ENCODE measurements at places on chromosomes 2 and 18.

DNA sequence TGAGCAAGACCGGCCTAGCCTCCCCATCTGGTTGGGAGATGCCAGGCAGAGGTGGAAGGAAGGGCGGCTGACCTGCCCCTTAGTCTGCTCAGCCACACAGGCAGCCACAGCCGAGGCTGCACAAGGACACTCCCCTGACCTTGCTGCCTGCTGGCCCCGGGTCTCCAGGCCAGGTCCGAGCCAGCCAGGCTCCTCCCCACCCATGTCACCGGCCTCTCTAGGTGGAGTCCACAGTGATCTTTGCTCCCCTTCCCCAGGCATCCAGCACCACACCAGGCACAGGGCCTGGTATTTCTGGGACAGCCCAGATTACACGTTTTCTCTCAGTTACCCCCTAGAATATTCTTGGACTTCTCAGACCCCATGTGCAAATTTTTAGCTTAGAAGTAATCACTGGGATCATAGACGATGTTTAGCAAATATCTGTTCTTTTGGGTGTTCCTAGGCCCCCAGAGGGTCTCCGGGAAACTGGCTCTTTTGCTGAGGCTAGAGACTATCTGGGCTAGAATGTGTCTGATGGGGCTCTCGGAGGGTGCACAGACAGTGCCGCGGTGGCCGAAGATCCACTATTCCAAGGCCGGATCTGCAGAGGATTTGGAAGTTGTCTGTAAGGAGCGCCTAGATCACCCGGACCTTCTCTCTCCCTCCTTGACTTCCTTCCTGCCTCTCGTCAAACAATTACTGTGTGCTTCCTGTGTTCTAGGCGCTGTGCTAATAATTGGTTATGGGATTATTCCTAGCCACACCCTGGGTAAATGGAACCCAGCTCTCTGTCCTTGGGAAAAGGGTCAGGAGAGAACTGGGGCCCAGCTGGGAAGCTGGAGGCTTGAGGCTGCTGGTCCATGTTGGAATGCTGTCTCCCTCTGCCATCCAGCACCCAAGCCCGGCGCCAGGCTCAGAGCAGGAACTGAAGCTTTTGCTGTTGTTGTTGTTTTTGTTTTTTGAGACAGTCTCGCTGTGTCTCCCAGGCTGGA lies 46.9 kb downstream of the ODC1 start:
- no peak for DNase-seq

DNA sequence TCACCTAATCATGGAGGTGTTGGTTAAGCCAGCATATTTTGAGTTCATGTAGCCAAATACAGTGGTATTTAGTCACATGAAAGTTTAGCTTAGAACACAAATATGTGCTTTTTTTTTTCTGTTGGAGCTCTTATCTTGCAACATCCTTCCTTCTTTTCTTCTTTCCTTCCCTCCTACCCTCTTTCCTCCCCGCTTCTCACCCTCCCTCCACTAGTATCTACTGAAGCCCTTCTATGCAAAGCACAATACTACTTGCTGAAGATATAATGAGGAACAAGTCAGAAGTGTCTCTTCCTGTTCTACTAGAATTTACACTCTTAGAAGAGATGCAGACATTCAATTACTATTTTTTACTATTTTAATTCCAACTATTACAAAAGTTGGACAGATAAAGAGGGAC lies 105.0 kb upstream of the ITGA4 start:
- no peak for DNase-seq

GRCh38 chr18:11050966-11051365 lies 98.4 kb downstream of the PIEZO2 start:
- no peak for DNase-seq

DNA sequence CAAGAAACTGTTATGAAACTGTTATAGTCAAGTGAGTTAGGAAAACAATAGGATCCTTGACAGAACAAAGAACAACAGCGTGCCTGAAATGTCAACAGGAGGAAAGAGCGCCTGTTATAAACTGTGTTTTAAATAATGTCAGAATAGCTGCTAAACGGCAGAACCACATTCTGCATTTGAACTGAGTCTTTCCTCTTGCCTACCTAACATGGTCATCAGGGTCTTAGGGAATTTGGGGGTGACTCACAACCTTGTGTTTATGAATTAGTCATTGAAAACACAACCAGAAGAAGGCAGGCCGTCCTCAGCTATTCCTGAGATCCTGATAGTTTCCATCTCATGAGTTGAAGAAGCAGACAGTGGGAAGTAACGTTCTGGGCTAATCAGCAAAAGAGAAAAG lies 222.0 kb upstream of the FN1 start:
- no peak for DNase-seq

- no peak for DNase-seq
Measured at GRCh38 chr2:44392338-44392943, 30.7 kb downstream of the CAMKMT start.

DNA sequence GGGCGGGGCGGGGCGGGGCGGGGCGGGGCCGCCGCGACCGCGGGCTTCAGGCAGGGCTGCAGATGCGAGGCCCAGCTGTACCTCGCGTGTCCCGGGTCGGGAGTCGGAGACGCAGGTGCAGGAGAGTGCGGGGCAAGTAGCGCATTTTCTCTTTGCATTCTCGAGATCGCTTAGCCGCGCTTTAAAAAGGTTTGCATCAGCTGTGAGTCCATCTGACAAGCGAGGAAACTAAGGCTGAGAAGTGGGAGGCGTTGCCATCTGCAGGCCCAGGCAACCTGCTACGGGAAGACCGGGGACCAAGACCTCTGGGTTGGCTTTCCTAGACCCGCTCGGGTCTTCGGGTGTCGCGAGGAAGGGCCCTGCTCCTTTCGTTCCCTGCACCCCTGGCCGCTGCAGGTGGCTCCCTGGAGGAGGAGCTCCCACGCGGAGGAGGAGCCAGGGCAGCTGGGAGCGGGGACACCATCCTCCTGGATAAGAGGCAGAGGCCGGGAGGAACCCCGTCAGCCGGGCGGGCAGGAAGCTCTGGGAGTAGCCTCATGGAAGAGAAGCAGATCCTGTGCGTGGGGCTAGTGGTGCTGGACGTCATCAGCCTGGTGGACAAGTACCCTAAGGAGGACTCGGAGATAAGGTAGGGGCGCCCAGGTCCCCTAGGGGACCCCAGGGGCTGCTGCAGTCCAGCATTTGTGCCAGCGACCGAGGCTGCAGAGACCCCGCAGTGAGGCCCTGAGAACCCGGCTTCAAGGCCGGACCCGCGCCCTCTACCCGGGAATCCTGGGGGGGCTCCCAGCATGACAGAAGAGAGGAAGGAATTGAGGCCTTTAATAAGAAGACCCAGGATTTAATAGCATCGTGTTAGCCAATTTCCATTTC lies at the start of gene KHK:
TSS of gene KHK (plus strand) at position 49 of the 870 bp plus-strand sequence. CDS start at position 537, 488 bp downstream.
- DNase-seq, result no peak

DNA sequence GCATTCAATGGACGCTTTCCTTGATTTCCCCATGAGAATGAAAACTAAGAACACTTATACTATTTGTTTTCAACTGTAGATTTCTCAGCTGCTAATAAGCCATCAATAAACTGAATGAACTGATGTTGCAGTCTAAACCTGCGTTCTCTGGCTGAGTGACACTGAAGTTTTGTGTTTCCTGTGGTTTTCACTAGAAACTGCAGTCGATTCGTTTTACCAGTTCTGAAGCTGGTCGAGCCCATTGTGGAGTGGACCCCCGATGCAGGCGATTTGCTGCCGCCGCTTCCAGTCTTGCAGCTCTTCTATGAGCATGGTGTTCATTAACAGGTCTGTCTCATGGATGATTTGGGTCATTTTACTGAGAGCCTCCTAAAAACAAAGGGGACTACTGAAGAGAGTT lies 50.6 kb upstream of the STAT1 start:
- DNase-seq, result no peak

GRCh38 chr2:161983331-161983651 lies 90.7 kb downstream of the DPP4 start:
- DNase-seq, result no peak

GRCh38 chr2:118834901-118835745 lies 12.3 kb downstream of the EN1 start:
- no peak for DNase-seq

DNA sequence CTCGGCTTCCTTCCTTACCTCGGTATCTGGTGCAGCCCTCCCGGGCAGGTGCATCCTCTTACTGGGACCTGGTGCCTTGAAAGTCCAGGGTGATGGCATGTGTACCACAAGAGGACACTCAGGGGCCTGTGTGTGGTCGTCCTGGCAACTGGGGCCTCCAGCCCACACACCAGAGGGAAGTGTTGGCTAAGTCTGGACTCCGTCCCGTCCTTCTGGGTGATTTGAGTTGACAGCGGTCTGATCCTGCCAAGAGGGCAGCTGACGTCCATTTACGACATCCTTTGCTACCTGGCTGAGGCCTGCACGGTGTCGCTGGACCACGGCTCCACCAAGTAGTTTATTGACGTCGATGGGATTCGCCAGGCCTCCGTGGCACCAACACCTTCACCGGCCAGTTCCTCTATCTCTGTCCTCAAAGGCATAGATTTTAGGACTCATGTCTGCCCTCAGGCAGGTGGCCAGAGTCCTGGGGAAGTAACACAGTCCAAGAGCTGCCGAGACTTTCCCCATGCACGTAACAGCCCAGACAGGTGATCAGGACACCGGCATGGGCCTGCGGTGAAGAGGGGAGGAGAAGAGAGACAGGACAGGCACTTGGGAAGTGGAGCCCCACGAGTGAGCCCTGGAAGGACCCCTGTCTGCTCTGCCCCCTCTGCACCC lies 186.0 kb upstream of the HDAC4 start:
- DNase-seq, result no peak

DNA sequence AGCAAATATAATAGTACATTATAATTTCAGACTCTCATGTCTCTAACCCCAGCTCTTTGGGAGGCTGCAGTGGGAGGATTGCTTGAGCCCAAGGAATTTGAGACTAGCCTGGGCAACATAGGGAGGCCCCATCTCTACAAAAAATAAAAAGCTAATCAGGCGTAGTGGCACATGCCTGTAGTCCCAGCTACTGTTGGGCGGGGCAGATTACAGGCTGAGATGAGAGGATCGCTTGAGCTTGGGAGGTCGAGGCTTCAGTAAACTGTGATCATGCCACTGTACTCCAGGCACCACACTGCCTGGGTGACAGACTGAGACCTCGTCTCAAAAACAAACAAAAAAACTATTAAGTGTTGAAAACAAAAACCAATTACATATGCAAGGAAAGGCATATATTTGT lies 123.0 kb upstream of the MYO3B start:
- DNase-seq, result no peak

GRCh38 chr2:11227595-11227994 lies 72.3 kb downstream of the SLC66A3 start:
- DNase-seq, result no peak

GRCh38 chr18:12911929-12912703 lies 28.1 kb upstream of the PTPN2 start:
- no peak for DNase-seq

DNA sequence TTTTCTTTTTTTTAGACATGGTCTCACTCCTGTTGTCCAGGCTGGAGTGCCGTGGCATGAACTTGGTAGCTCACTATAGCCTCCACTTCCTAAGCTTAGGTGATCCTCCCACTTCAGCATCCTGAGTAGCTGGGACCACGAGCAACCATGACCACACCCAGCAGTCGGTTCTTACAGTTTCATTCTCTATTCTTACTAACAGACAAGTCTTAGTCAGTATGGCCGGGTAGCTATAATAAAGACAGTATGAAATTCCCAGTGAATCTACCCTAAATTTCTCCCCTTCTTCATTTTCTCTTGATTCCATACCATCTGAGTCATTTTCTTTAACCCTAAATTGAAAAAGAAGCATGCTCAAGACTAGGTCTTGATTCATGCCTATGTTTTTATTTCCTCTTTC lies 775.3 kb upstream of the NRXN1 start:
- no peak for DNase-seq

DNA sequence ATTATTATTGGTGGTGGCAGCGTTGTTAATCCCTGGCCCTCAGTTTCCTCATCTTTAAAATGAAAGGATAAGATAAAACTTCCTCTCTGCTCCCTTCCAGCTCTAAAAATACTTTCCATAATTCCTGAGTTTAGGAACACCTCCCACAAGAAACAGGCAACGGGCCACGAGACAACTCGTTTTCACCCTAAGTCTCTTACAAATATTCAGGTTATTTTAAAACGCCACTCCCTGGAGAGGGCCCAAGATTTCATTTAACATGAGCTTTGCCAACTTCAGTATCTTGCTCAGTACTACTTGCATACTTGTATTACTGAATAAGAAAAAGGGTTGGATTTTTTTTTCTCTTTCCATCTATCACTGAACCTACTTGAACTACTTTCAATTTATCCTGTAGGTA lies 611.1 kb upstream of the FANCL start:
- DNase-seq, result no peak

DNA sequence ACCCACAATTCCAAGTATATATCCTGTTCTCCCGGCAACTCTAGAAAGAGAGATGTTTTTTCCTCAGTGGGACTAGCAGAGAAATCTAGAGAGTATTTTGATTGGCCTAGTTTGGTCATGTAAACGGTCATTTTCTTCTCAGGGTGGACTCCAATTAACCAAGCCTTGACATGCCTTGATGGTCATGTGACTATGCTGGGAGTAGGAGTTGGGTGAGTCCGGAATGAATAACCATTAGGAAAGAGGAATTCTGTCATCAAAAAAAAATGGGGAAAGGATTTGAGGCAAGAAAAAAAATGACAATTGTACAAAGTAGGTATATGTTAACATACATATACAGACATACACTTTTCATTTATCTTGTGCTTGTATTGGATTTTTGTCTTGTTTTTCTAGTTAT lies 248.2 kb upstream of the CDH20 start:
- no peak for DNase-seq

GRCh38 chr2:187541086-187542085 lies 12.8 kb downstream of the TFPI start:
- DNase-seq, result no peak
